Central memory CD8-positive, alpha-beta T cell (primary cell): ENCODE measurements at places on chromosomes 4 and X.
A peak's percentile ranks its signal among the peaks of the same experiment; 100 is the strongest.

- DNase-seq, result no peak
- no peak overlapping the region for H3K27ac ChIP-seq
- no peaks in the 10 kb centered on the region for H3K36me3 ChIP-seq
- H3K27me3 ChIP-seq, result peaks cover 13% of the 10 kb centered on the region
These were observed 76.3 kb downstream of the SYNPO2 start for GRCh38 chr4:118964891-118965411.

DNA sequence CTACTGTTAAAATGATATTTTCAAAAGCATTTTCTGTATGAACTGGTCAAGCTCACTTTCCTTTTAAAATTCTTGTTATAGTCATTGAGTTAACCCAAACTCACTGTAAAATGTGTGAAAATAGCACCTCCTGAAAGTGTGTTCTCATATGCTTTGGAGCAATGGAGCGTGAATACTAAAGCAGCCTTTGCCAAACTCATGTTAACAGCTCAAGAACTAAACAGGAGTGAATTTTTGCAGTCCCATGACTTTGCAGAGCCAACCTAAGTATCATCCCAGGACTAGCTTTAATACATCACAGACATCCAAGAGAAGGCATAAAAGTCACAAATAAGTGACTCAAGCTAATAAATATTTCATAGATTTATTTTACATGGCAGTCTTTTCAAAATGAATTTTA is 2.3 kb downstream of the AMMECR1 start:
- no peaks in the 10 kb centered on the region for H3K27me3 ChIP-seq
- no peak for DNase-seq
- no peak overlapping the region for H3K27ac ChIP-seq
- H3K36me3 ChIP-seq, result peaks cover 4% of the 10 kb centered on the region

- no peak overlapping the region for H3K27ac ChIP-seq
- H3K4me3 ChIP-seq, result no peak overlapping the region
- no peaks in the 10 kb centered on the region for H3K27me3 ChIP-seq
- no peaks in the 10 kb centered on the region for H3K4me1 ChIP-seq
These were observed 2.0 kb upstream of the RIPPLY1 start for GRCh38 chrX:106905064-106905708.

DNA sequence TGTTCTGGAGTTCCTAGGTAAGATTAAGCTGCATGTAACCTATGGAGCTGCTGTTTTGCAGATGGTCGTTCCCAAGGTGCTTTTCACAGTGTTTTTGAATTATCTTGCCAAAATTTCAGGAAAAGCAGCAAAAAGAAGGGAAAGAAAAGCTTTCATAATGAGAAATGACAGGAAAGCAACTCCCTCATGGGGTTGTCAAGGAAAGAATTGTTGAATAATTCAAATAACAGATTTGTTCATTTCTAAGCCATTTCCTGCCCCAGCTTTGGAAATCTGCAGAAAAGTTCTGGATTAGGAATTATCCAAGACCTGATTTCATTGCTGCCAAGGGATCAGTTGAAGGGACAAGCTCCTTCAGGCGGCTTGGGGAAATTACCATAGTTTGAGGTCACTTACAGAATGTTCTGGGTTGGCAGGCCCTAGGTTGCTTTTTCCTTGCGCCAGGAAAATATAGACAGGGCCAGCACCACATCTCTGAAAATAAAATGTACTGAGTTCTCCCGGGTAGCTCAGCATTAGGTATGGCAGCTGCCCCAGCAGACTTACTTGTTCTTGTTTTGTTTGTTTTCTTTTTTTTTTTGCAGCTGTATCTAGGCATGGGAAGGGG is 354.7 kb downstream of the STIM2 start:
- no peaks in the 10 kb centered on the region for H3K27me3 ChIP-seq
- H3K36me3 ChIP-seq, result no peaks in the 10 kb centered on the region
- no peaks in the 10 kb centered on the region for H3K4me1 ChIP-seq

- no peak overlapping the region for H3K27ac ChIP-seq
- no peaks in the 10 kb centered on the region for H3K36me3 ChIP-seq
- H3K27me3 ChIP-seq, result no peaks in the 10 kb centered on the region
- no peaks in the 10 kb centered on the region for H3K4me1 ChIP-seq
- DNase-seq, result no peak
These were observed 122.4 kb upstream of the HAND2 start for GRCh38 chr4:173652283-173652931.

DNA sequence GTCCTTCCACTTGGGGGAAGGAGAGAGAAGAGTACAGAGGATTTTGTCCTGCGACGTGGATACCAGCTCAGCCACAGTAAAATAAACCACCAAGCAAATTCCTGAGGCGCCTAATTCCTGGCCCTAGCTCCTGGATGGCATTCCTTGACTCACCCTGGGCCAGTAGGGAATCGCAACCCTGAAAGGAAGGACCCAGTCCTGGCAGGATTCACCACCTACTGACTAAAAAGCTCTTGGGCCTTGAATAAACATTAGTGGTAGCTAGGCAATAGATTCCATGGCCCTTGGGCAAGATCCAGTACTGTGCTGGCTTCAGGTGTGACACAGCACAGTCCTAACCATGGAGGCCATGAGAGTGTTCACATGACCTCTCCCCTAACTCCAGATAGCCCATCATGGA is 45.6 kb downstream of the GABRA3 start:
- H3K27me3 ChIP-seq, result no peaks in the 10 kb centered on the region
- H3K4me3 ChIP-seq, result no peak overlapping the region
- H3K4me1 ChIP-seq, result no peaks in the 10 kb centered on the region

DNA sequence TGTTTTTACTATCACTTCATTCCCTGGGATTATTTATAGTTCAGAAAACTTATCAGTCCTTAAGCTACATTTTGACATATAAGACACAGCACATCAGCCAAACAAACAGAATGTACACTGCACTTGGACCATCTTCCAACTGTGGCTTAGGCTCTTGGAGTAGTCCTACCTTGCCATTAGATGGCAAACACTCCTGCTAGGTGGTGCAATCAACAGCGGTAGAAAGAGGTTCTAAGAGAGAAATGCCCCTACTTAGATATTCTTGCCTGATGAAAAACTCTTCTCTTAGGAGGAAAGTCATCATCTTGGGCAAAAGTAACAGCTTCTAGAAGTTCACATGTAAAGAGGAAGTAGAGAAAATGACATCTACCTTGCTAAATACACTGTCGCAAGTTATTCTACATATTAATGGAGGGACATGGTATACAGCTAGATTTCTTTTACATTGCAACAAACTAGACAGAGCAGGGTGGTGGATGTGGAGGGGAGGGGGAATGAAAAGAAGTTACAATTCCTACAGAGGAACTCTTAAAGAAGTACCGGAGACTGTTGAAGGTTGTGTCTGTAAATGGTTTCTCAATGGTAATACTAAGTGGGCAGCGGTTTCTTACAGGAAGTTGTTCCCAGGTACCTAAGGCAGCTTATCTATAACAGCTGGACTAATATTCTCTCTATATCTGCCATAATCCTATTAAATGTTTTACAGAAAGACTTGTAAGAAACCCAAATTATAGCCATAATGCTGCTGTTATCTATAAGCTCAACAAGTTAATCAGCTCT is 8.1 kb upstream of the STPG2 start:
- peaks cover 5% of the 10 kb centered on the region for H3K4me1 ChIP-seq
- no peak for DNase-seq
- H3K27me3 ChIP-seq, result no peaks in the 10 kb centered on the region
- no peak overlapping the region for H3K4me3 ChIP-seq
- no peaks in the 10 kb centered on the region for H3K36me3 ChIP-seq

- no peak overlapping the region for H3K4me3 ChIP-seq
- H3K4me1 ChIP-seq, result peaks cover 38% of the 10 kb centered on the region
- H3K27ac ChIP-seq, result peak overlapping the region; percentile 18
- peaks cover 7% of the 10 kb centered on the region for H3K36me3 ChIP-seq
- no peak for DNase-seq
- no peaks in the 10 kb centered on the region for H3K27me3 ChIP-seq
These were observed 4.4 kb downstream of the RGS12 start for GRCh38 chr4:3297066-3297859.

GRCh38 chr4:91973479-91974153 is 330.1 kb upstream of the GRID2 start:
- no peaks in the 10 kb centered on the region for H3K4me1 ChIP-seq
- no peak overlapping the region for H3K4me3 ChIP-seq
- no peaks in the 10 kb centered on the region for H3K27me3 ChIP-seq
- H3K36me3 ChIP-seq, result no peaks in the 10 kb centered on the region

DNA sequence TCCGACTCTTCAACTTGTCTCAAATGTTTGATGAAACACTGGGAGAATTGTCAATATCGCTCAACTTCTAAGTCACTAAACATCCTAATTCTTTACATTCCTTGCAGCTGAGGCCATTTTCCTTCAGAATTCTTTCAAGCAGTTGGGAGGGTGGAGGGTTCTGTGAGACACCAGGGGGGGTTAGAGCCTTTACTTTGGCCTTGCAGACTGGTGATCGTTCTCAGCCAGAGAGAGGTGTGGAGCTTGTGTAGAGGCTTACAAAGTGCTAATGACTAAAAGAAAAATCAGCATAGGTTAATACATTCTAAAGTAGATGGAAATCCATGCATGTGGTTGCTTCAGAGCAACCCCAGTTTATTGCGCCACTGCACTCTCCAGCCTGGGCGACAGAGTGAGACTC is 21.3 kb upstream of the SOX3 start:
- no peak overlapping the region for H3K27ac ChIP-seq
- no peak for DNase-seq
- no peaks in the 10 kb centered on the region for H3K4me1 ChIP-seq
- no peaks in the 10 kb centered on the region for H3K27me3 ChIP-seq

GRCh38 chr4:75698162-75698962 is 25.2 kb upstream of the G3BP2 start:
- H3K4me1 ChIP-seq, result peaks cover 19% of the 10 kb centered on the region
- no peaks in the 10 kb centered on the region for H3K27me3 ChIP-seq
- H3K4me3 ChIP-seq, result peak overlapping the region; percentile 6
- H3K27ac ChIP-seq, result peak overlapping the region; percentile 47

- no peak overlapping the region for H3K4me3 ChIP-seq
- no peaks in the 10 kb centered on the region for H3K4me1 ChIP-seq
- H3K27ac ChIP-seq, result no peak overlapping the region
- no peak for DNase-seq
These were observed 147.1 kb downstream of the GLRA2 start for GRCh38 chrX:14676431-14676830.

DNA sequence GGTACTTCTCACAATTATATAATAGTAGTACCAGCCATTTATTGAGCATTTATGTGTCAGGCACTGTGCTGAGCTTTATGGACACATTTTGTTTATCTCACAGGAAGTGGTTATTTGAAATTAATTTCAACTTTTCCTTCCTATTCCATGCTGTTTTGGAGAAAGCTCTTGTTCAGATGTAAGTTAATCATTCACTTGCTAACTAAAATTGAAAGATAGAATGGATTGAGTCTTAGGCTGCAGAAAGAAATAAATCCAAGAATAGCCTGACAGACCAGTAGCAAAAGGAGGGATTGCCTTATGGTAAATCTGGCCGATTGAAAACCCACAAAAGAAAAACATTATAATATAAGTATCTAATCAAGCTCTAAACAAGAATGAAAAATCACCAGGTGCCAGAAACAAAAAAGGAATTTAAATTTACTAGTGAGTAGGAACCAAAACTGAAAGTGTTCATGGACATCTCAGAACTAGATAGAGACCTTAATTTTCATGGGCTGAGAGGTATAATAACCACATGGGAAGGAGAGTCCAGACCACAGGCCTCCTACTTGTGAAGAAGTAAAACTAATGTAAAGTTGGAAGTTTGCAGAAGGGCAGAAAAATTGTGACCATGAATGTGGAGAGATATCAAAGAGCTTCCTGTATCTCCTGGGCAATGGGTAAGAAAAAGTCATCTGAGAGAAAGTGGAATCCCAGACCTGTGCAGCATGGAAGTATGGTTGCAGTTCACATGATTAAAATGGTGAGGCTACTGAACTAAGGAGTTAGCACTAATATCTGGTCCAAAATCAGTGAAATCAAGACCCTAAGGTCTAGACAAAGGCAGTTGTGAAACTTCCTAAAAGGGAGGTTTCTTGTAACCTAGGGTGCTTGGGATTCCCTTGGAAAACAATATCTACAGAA is 38.0 kb downstream of the RADX start:
- peak overlapping the region; percentile 32 for H3K27ac ChIP-seq
- H3K36me3 ChIP-seq, result no peaks in the 10 kb centered on the region
- H3K4me3 ChIP-seq, result no peak overlapping the region
- no peak for DNase-seq
- peaks cover 6% of the 10 kb centered on the region for H3K4me1 ChIP-seq

- H3K36me3 ChIP-seq, result no peaks in the 10 kb centered on the region
- no peaks in the 10 kb centered on the region for H3K27me3 ChIP-seq
- no peaks in the 10 kb centered on the region for H3K4me1 ChIP-seq
- no peak overlapping the region for H3K4me3 ChIP-seq
These were observed 73.4 kb downstream of the GPC3 start for GRCh38 chrX:133911825-133912495.

DNA sequence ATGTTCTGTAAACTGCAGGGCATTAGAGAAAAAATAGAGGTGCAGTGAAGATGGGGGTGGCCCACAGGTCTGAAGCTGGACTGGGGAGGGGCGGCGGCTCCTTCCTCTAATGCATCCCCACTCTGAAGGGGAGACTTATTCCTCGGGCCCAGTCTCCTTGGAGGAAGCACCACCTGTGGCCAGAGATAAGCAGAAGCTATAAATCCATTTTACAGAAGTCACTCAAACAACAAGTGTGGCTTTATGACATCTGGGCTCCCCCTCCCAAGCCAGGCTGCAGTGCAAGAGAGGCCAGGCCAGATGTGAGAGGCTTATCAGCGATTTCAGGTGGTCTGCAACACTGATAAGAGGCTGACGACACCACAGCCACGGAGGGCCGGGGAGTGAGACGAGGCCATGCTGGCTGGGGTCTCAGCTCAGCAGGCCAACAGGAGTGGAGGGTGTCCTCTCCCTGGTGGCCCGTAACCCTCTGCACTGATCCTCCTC is 15.8 kb downstream of the CYTL1 start:
- no peaks in the 10 kb centered on the region for H3K4me1 ChIP-seq
- DNase-seq, result no peak
- no peaks in the 10 kb centered on the region for H3K36me3 ChIP-seq
- H3K4me3 ChIP-seq, result no peak overlapping the region
- H3K27ac ChIP-seq, result no peak overlapping the region

GRCh38 chrX:20742106-20742505 is 475.4 kb upstream of the RPS6KA3 start:
- no peak overlapping the region for H3K27ac ChIP-seq
- H3K4me3 ChIP-seq, result no peak overlapping the region
- peaks cover 9% of the 10 kb centered on the region for H3K27me3 ChIP-seq
- no peak for DNase-seq

- H3K36me3 ChIP-seq, result no peaks in the 10 kb centered on the region
- H3K4me3 ChIP-seq, result no peak overlapping the region
- peaks cover 28% of the 10 kb centered on the region for H3K27me3 ChIP-seq
- DNase-seq, result no peak
- H3K4me1 ChIP-seq, result no peaks in the 10 kb centered on the region
These were observed 183.0 kb downstream of the PALLD start for GRCh38 chr4:168679819-168680218.

GRCh38 chr4:164847016-164847415 is 30.0 kb upstream of the APELA start:
- no peak for DNase-seq
- H3K4me3 ChIP-seq, result no peak overlapping the region
- H3K4me1 ChIP-seq, result no peaks in the 10 kb centered on the region
- no peaks in the 10 kb centered on the region for H3K36me3 ChIP-seq
